GM04504 (cell line): ENCODE measurements at places on chromosomes 12 and 14.

GRCh38 chr12:124321556-124322270 lies 26.8 kb downstream of the RFLNA start:
- no peak for DNase-seq

- DNase-seq: no peak
Observed at GRCh38 chr14:81066672-81067071, 111.3 kb downstream of the TSHR start.

GRCh38 chr12:52417740-52418139 lies 11.6 kb upstream of the KRT82 start:
- no peak for DNase-seq

DNA sequence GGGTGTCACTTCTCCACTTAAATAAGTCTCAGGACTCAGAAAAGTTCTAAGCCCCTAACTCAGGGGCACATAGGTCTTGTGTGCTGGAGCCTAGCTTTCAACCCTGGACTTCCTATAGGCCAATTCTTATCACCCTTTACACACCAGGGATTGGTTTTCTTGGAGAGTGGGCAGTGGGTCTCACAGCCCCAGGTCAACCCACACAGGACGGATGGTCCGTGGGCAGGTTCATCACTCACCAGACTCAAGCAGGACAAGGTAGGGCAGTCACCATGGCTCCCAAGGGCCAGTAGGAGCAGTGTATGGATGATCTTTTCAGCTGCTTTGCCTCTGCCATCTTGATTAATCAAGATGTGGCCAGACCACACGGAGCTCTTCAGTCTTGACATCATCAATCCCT lies 232.5 kb downstream of the SLC41A2 start:
- no peak for DNase-seq

DNA sequence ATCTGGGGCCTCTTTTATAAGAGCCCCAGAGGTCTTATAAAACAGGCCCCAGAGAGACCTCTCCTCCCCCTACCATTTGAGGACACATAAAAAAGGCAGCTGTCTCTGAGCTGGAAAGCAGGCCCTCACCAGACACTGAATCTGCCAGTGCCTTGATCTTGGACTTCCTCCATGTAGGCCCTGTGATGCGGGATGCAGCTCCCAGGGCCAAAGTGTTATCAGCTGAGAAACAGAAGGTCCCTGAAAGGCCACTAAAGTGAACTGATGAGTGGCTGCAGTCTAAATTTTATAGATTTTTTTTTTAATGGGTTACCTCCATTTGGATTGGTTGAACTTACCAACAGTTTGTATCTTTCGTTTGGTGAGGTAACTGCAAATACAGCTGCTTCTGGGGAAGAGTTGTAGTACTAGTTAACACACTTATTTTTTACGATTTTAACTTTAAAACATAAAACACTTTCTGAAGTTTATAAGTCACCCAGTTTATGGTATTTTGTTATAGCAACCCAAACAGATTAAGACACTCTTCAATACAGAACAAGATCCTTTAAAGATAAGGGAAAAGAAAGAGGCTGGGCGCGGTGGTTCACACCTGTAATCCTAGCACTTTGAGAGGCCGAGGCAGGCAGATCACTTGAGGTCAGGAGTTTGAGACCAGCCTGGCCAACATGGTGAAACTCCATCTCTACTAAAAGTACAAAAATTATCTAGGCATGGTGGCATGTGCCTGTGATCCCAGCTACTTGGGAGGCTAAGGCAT lies 5.6 kb upstream of the GUCY2C start:
- no peak for DNase-seq

DNA sequence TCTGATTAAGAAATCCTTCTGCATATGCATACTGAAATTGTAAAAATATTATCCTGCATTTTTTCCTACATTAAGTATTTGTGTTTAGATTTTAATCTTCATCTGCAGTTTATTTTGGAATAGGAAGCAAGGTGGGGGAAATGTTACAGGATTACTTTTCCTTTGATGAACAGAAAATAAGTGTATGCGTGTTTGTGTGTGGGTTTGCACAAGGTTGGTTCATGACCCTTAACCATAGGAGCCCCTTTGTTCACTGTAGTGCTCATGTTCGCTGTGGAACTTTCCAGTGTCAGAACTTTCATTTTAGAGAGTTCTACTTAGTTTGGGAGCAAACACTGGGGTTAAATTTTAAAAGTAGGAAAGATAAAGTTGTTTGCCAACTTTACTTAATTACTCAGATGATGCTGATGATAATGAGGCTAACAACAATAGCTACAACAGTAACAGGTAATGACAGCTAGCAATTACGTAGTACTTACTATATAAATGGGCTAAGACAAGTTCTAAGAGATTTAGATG lies 6.4 kb upstream of the A2M start:
- DNase-seq: no peak

GRCh38 chr12:132772606-132773005 lies 11.0 kb upstream of the ANKLE2 start:
- DNase-seq: no peak

DNA sequence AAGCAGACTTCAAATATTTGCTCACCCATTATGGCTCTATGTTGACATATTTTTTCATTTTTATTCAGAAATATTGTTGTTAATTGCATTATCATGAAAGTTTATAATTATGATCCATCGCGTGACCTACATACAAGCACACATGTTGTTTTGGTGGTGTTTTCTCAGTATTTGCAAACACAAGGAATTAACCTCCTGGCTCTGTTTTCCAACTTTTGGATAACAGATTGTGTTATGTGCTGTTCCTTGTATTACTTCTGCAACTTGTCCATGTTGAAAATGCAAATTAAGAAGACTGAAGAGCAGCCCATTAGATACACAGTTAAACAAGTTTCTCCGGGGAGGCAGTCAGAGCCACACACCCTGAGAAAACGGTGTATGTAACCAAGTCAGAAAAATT lies 201.2 kb downstream of the SEC23A start:
- DNase-seq: no peak

DNA sequence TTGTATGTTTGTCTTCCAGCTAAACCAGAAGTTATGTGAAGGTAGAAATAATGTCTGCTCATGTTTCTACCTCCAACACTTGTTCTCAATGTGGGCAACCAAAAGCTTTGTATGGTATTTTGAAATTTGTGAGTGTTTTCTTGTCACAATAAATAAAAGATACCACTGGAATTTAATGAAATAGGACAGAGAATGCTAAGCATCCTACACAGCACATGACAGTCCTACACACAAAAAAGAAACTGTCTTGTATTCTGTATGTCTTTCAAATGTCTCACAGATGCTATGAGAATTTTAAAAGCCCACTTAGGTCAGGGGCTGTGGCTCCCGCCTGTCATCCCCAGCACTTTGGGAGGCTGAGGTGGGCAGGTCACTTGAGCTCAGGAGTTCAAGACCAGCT lies 68.9 kb downstream of the RALGAPA1 start:
- no peak for DNase-seq

- DNase-seq: no peak
Observed at GRCh38 chr12:104423273-104423672, 33.5 kb upstream of the CHST11 start.

DNA sequence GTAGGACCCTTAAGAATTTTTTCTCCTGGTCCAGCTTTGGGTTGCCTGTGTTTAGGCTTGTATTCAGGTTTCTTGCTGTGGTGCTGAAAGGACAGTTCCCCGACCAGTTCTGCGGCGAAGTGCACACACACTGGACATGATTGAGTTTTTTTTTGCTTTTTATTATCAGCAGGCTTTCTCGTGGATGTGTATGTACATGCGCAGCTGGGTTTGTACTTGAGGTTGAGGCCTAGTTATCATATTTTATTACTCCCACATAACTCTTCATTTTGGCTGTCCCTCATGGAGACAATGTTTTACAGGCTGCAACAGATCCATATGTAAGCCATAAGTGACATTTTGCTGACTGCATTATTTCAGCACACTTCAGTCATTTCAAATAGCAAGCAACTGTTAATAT lies 2.5 kb downstream of the SCN8A start:
- peak; percentile 49 for DNase-seq

DNA sequence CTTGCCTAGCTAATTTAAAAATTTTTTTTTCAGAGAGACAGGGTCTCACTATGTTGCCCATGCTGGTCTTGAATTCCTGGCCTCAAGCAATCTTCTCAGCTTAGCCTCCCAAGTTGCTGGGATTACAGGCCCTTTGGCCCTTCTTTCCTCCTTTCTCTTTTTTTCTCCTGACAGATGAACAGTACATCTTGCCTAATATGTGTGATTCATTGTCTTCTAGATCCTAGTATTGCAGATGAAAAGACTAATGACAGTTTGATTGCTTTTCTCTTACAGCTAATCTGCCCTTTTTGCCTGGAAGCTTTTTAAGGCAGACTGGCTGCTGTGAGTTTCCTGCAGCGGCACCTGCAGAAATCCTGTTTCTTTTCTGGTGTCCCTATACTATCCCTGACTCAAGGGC lies 12.0 kb downstream of the DEPDC4 start:
- DNase-seq: no peak

GRCh38 chr14:89617481-89618329 lies 200.7 kb upstream of the FOXN3 start:
- DNase-seq: no peak

GRCh38 chr12:24632466-24632865 lies 316.4 kb downstream of the BCAT1 start:
- DNase-seq: no peak

DNA sequence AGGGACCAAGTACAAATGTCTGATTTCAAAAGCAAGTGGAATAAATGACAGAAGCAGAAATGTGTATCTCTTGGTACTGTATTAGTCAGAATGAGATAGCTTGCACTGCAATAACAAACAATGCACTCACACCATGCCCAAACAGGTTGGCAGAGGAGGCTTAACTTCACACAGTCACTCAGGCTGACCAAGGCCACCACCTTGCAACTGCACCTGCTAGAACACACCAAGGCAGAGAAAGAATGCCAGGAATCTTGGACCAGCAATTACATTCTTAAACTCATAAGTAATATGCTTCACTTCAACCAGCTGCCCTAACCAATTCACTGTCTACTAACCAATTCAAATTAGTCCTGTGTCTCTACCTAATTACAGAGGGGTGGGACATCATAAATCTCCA lies 378.3 kb downstream of the BCL11B start:
- DNase-seq: no peak

DNA sequence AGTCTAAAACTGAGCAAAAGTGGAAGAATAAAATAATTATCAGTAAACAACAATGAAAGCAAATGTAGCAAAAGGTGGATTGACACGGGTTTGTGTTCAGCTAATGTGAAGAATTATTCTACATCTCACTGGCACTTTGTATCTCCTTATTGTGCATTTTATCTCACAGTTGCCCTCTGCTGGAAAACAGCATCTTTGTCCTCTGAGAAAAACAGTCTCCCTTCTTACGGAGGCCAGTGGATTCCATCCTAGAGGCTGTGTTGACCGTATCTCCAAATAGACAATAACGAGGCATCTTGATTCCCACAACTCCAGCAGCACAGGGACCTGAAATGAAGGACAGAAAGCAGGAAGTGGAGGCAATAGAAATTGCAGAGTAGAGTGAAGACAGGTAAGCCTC lies 51.3 kb upstream of the PLBD1 start:
- peak; percentile 3 for DNase-seq

DNA sequence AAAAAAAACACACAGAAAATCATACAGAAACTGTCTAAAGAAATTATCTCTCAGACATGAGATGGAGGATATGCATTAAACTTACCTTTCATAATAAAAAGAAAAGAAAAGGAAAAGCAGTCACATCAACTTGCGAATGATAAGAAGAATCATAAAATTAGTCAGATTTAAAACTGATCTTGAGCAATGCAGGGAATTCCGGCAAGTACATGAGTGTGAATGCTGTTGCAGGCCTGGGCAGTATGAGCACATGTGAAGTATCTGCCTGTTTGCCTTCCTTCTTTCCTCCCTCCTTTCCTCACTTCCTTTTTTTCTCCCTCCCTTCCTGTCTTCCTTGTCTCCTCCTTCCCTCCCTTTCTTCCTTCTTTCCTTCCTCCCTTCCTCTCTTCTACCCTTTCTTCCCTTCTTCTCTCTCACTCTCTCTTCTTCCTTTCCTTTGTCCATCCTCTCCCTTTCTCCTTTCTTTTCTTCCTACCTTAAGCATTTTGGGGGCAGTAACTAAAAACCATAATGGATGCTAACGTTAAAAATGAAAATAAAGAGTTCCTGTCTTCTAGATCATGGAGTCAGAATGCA lies 38.5 kb upstream of the SLC6A15 start:
- DNase-seq: no peak

DNA sequence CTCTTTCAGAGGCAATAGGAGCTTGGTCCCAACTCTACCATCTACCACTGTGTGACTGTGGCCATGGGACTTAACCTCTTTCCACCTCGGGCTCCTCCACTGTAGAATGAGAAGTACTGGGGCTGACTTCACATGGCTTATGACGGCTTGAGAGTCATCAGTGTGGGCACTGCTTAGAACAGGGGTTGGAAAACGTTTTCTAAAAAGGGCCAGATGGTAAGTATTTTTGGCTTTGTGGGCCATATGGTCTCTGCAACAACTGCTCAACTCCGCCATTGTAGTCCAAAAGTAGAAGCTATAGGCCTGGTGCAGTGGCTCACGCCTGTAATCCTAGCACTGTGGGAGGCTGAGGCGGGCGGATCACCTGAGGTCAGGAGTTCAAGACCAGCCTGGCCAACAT lies 69.2 kb upstream of the LTA4H start:
- DNase-seq: no peak

DNA sequence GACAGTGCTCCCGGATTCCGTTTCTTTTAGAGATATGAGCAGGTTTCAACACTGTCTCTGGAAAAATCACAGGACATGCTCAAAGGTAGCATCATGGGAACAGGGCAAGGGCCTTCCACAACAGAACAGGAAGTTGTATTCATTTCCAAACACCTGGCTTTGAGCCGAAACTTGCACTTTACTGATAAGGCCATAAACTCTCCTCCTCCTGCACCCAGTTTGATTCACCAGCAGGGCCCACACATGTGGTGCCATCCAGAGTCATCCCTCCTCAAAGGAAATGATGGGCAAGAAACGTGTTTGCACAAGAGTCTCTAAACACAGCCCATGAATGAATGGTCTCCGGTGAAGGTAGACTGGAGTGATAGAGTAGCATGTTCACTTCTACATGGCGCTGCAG lies 268.4 kb upstream of the FKBP4 start:
- DNase-seq: no peak

- no peak for DNase-seq
Observed at GRCh38 chr14:46988312-46988711, 336.7 kb upstream of the RPL10L start.

DNA sequence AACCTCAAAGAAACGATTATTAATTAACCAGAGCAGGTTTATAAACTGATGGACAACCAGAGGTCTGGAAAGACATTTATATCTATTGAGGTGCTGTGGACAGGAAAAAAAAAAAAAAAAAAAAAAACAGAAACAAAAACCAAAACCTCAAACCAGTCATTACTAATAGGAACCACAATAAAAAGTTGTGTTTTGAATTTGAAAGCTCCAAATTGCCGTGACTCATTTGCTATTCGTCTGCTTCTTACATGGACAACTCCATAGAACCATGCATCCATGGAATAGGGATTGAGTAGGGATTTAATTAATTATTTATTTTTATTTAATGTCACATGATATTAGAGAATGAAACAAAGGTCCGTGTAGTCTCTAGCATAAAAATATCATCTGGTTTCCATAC lies 134.1 kb upstream of the SSTR1 start:
- peak; percentile 59 for DNase-seq

- no peak for DNase-seq
Observed at GRCh38 chr14:30330033-30330432, 228.9 kb upstream of the G2E3 start.
